ENCODE measurements at places on chromosomes 12 and 14.

DNA sequence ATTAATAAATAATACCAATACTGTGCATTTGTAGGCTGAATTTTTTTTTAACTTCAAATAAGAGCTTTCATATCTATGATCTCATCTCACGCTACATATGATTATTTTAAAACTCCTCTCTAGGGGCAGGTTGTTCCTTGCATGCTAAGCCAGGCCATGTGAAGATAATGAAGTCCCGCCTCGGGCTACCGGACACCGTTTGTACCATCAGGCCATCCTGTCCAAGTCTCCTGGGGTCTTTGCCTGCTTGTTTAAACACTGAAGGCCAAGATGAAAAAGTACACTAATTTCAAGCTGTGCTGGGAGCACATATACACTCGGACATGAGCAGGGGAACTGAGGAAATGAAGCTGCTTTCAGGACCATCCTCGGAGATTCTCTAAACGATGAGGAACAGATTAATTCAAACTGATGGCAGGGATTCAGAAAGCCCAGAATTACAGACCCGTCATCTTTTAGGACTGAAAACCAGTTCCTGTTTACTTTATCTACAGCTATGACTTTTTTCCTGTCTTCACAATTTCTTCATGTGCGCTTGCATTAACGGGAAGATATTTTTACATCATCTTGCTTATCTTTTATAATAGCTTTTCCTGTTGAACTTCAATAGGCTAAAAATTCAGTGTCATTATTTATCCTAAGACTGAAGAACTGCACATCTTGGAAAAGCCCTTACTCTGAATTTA is 6.3 kb upstream of the ABHD12B start:
- DNase-seq = no peak

GRCh38 chr12:94566345-94566744 is 84.0 kb downstream of the TMCC3 start:
- no peak for DNase-seq

DNA sequence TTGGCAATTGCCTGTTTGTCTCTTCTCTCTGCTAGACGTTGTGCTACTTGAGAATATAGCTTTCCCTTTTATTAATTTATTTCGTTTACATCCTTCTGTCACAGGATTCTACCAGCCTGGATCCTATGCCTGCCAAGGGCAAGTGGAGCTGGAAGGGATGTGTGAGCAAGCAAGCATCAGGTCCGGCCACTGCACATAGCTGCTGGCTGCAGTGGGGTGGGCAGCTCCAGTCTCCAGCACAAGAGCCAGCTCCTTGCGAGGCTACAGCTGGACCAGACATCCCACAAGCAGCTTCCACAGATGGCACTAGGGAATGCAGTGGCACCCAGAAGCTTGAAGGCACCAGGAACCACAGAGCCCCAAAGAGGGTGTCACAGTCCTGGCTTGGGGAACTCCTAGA is 225.0 kb downstream of the KCNC2 start:
- no peak for DNase-seq

DNA sequence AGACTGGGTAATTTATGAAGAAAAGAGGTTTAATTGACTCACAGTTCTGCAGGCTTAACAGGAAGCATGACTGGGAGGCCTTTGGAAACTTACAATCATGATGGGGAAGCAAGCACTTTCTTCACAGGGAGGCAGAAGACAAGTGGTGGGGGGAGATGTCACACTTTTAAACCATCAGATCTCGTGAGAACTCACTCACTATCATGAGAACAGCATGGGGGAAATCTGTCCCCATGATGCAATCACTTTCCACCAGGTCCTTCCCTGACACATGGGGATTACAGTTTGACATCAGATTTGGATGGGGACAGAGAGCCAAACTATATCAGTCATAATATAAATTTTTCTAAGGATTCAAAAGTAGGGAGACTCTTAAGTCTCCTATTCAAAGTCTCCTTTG is 46.0 kb downstream of the SPIC start:
- no peak for DNase-seq

- no peak for DNase-seq
These were observed 1.4 kb downstream of the AQP5 start for GRCh38 chr12:49962861-49963765.

DNA sequence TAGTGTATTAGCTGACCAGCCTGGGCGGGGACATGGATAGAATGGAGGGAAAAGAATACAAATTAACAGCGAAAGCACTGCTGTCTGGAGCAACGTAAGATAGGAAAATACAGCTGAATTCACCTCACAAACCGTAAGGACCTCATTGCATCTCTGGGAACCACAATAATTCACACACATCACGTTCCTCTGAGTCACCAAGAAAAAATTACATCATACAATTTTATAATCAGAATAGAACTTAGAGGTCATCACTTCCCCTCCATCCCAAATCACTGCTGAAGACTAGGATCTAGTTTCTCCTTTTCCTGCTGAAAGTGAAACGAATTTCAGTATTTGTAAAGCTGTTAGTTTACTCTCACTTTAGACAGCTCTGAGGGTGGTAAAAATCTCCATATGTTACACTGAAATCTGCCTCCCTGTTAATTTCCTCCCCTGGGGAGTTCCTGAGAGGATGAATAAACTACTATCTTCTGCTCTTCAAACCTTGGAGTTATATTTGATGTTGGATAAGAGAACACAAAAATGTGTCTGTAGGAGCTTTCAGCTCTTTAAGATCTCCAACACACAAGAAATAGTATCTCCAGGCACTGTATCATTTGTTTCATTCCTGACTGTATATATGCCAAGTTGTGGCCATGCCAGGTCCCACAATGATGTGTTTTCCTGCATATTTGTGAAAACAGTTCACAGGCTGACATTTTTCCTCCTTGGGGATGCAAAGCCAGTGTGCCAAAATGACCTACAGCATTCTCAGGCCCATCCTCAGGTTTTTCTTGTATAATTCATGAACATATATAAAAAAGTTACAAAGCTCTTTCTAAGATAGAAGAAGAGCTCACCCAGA is 63.8 kb upstream of the SSTR1 start:
- DNase-seq = no peak

GRCh38 chr14:105537580-105538474 is 11.4 kb downstream of the TMEM121 start:
- peak; percentile 75 for DNase-seq

GRCh38 chr14:60183741-60184140 is 18.5 kb upstream of the DHRS7 start:
- peak; percentile 18 for DNase-seq

GRCh38 chr14:64899958-64900357 is 14.3 kb upstream of the CHURC1 start:
- DNase-seq = no peak

DNA sequence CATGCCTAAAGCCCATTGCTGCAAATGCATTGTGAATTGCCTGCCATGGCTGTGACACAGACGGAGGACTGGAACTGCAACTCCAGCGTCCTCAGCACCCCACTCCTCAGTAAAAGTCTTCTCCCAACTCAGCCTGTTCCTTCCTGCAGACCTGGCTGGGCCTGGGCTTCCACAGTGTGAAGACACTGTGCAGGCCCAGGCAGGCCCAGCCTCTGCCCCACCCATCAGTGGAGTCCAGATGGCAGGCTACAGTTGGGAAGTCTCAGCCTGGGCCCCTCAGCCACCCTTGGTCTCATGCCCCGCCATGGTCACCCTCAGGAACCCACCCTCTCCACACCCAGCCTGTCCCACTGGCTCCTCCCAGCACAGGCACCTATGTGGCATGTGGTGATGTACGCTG is 22.0 kb downstream of the VSX2 start:
- DNase-seq = no peak

DNA sequence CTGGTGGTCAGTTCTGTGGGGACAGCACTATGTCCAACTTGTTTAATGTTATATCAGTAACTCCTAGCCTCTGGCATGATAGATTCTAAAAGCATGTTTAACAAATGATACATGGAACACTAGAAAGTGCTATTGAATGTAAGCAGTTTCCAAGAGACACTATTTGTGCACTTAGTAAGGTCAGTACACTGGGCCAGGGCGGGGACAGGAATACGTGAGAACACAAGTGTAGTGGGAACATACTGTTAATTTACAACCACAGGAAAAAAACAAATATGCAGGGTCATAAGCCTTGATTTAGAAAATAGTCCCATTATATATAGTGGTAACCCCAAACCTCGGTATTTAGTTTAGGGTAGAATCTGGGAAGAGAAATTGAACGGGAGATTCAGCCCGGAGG is 88.9 kb upstream of the SLC38A2 start:
- DNase-seq = no peak

Measured in CD4-positive, alpha-beta T cell treated with Interleukin-15 for 4 hours (primary cell).